ENCODE measurements at places on chromosomes 3 and 15.

DNA sequence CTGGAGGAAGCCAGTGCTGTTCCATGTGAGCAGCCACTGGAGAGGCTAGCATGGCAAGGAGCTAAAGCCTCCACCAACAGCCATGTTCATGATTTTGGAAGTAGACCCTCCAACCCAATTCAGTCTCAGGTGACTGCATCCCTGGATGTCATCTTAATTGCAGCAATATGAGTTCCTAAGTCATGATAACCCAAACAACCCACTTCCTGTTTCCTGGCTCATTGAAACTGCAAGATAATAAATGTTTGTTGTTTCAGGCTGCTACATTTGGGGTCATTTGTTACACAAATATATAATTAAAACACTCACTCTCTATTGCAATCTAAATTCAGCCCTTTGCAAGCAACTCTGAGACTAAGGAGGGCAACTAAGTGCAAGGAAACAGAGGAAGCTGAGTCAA lies 62.4 kb upstream of the SLC24A5 start:
- DNase-seq, result no peak

GRCh38 chr15:23671481-23671880 lies 15.6 kb downstream of the NDN start:
- no peak for DNase-seq

- no peak for DNase-seq
Observed at GRCh38 chr3:101868534-101869464, 19.5 kb downstream of the NFKBIZ start.

- no peak for DNase-seq
Observed at GRCh38 chr3:55247666-55248065, 239.4 kb downstream of the WNT5A start.

DNA sequence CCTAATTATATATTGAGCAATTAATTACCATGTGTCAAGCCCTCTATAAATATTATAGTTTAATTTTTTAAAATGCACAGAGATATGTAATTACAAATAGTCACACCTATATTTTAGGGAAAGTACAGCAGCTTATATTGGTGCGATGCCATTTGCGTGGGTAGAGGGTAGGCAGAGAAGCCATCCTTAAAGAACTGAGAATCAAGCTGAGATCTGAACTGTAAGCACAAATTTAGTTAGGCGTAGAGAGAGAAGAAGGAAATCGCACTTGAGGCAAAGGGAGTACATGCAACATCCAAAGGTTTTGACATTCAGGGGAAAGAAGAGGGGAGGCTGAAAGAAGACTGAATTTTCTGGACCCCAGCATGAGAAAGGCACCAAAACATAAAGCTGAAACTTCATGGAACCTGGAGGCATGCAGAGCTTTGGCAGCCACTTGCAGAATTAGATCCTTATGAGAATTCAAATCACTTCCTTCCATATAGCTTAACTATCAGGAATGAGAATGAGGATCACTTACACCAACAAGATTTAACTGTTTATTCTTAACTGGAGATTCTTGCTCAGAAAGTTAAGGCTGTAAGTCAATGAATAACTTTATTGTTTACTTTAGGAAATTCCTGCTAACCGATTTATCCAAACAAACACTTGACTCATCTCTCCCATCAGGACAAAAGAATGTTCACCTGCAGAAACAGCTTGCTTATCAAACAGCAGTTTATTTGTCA lies 114.3 kb downstream of the TGFBR2 start:
- DNase-seq, result no peak

- no peak for DNase-seq
Observed at GRCh38 chr3:19891740-19892139, 42.3 kb downstream of the EFHB start.

DNA sequence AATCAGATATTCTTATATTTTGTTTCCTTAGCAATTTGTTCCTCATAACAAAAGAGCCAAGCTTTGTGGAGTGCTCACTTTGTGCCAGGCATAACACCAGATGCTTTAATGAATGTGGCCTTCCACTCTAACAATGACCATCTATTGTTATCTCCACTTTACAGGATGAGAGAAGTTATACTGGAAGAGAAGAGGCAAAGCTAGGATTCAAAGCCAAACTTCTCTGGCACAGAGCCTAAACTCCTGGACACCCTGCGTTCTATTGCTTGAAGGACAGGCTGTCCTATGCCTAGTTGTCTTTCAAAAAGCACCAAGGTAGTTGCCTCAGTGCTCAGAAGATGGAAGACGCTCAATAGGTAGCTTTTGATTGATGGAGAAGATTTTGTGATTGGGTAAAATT lies 123.2 kb upstream of the FEZF2 start:
- DNase-seq, result no peak

Measured in NCI-H446 treated with DMSO at 0.1 percent for 48 hours (cell line).